ENCODE measurements at places on chromosomes 1 and 21.

DNA sequence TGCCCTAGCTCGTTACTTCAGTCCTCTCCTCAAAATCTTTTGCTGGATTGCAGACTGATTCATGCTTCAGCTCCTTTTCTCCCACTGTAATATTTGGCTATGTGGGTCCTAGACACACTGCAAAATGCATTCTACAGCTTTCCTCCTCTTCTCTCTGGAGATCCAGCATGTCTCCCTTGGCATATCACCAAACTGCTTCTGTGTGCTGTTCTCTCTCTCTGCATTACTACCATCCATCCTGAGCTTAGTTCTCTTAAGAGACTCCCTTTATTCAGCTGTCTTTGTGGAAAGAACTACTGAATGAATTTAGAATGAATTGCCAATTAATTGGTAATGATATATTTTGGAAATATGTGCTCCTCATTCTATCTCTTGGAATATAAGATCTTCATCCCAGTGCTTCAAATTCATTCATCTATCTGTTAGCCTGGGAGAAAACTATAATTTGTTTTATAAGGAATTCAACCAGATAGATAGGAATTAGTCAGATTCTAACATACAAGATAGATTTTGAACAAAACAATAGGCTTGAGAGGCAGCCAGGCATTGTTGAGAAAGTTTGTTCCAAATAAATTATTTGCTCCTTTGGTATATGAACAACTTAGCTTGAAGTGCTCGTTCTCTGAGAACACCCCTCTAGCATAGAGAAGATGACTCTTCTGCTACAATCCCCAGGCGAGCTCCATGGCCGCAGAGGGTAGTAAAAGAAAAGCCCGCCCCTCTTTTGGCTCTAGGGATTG, 71.9 kb downstream of the NTMT2 start:
- DNase-seq: no peak

- DNase-seq: no peak
Measured at GRCh38 chr1:245859493-245860114, 647.5 kb downstream of the SMYD3 start.

GRCh38 chr1:111285879-111286278, 4.8 kb upstream of the CHIA start:
- DNase-seq: no peak

DNA sequence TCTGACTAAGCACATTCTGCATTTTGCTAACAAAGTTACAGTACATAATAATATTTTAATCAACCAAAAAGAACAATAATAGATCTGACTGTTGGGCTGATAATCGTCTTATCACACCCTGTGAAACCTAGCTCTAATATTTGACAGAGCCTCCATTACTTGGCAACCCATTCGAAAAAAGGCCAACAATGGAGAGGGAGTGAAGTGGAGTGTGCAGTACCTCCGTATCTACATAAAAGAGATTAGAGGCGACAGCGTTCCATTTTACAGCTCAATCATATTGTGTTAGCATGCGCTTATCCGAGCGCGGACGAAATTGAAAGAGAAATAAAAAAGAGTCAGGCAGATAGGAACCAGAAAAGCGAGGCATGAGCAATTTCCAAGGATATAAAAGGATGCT, 137.3 kb upstream of the USH2A start:
- no peak for DNase-seq

GRCh38 chr1:94515296-94515947, 26.1 kb downstream of the F3 start:
- DNase-seq: no peak

GRCh38 chr1:31811605-31812004, 4.2 kb downstream of the SPOCD1 start:
- DNase-seq: no peak

GRCh38 chr21:7947422-7947821, 2574.0 kb upstream of the TPTE start:
- no peak for DNase-seq

DNA sequence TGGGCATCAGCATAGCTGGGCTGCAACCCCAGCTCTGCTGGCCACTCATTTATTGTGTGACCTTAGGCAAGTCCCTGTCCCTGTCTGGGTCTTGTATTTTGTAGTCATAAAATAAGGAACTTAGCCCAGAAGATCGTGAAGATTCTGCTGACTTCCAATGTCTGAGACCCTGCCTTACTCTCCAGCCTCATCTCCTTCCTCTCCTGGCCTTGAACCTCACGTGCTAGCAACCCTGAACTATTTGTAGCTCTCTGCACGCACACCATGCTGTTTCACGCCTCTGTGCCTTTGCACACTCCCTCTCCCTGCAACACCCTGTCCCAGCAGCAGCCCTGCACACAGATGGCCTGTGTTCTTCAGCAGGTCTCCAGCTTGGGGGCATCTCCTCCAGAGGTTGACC, 121.1 kb downstream of the LACTBL1 start:
- DNase-seq: no peak

- DNase-seq: no peak
Measured at GRCh38 chr1:147851149-147851548, 51.4 kb upstream of the GJA8 start.

DNA sequence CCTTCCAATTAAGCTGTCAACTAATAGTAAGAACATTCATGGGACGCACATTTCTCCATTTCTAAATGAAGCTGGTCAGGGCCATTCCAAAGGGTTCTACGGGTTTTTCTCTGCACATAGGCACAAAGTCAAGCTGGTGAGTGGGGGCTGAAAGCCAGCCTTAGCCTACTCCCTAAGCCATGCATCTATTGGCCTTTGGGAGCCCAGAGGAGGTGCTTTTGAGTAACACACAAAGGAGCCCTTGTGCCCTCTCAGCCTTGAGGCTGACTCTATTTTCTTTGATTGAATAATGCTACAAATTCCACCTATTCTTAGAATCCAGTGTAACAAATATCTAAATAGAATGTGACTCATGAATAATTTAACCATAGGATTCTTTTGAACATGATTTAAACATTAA, 73.6 kb downstream of the RGS13 start:
- no peak for DNase-seq
